CD4-positive, alpha-beta T cell treated with Interferon gamma for 1 hour (primary cell): ENCODE measurements at places on chromosomes 4 and X.

- DNase-seq: no peak
These were observed 132.2 kb downstream of the IDS start for GRCh38 chrX:149372866-149373265.

DNA sequence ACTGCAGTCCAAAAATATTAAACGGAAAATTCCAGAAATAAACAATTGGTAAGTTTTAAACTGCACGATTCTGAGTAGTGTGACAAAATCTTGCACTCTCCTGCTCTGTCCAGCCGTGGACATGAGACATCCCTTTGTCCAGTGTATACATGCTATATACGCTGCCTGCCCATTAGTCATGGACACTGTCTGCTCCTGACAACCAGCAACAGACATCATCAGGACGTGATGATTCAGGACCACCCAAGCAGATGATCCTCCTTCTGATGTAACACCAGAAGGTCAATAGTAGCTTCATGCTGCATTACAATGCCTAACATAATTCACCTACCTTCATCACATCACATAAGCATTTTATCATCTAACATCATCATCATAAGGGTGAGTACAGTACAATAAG, 36.3 kb downstream of the ATRX start:
- DNase-seq: no peak

DNA sequence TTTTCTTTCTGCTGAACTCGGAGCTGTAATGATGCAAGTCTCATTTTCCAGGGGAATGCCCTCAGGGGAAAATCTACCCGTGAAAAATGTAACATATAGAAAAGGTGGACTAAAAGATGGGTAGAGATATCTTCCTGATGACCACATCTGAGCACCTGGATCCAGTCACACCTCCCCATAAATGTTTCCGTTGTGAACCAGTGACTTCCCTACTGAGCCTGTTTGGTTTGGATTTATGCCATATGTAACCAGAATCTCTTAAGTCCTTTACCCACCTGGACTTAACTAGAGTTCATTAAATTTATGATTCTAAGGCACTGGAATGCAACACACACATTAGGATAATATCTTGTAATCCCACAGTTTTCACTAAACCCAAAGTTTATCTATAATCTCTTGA, 171.1 kb downstream of the ZNF330 start:
- no peak for DNase-seq

DNA sequence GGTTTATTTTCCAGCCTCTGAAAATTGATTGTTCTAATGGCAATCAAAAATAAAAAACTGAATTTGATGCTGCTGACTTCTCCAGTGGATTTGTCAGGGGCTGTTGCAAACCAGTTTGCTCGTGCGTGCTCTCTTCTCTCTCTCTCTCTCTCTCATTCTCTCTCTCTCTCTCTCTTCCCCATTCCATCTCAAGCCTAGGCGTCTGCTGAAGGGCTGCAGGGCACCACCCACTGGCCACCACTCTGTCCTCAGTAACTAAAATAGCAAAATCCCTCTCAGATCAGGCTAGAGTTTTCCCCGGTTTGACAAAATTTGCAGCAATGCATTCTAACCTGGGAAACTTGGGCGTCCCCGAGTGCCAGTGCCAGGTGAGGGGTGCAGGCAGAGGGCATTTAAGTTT, 19.4 kb downstream of the NKX6-1 start:
- no peak for DNase-seq

GRCh38 chrX:47556045-47556623, 4.9 kb upstream of the ARAF start:
- peak; percentile 89 for DNase-seq

DNA sequence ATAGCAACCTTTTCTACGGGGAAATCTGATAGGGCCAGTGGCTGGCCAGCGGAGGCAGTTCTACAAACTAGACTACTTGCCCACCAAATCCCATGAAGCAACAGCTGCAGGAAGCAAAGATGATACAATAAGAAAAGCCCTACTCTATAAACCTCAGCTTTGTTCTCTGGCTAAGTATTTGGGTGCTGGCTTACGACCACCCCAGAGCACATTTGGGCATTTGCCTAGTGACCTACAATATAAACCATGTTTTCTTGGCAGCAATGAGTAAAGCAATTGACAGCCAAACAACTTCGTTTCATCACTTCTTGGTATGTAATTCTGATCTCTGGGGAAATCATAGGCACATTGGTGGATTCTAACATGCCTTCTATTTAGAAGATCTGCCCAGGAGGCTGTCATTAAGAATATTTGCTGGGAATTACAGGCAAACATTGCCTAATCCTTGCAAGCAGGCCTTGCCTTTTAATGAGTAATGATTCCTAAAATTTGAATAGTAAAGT, 7.5 kb upstream of the LHFPL1 start:
- DNase-seq: no peak

- peak; percentile 23 for DNase-seq
These were observed 81.6 kb downstream of the SORBS2 start for GRCh38 chr4:185730387-185730786.

DNA sequence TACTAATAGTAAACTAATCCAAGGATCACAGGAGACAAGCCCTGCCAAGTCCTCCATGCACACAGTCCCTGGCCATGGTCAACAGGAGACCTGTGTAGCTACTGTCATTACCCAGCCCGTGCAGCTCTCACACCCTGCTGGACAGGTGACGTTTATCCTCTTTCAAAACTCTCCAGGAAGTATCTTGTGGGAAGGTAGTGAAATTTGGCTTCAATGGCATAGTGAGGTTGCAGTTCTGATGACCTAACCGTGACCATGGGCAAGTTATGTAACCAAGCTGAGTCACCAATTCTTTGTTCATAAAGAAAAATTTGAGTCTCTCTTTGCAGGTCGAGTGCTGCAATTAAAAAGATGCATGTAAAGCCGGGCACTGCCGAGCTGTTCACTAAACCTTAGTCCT, 11.3 kb upstream of the SLC2A9 start:
- peak; percentile 38 for DNase-seq

DNA sequence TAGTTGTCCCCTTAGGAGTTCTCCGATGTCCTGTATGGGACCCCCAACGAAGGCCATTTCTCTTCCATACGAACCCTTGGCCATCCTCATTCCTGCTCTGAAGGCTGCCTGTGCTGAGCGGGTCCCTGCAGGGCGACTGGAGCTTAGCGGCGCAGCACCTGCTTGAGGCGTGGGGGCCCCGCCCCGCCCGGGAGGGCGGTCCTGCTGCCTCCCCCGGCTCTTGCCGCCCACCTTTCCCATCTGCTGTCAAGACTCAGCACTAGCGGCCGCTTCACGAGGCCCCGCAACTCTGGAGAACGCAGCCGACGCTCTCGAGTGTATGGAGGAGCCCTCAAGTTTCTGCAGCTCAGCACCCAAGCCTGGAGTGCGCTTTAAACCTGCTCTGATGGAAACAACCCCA, 197.7 kb downstream of the TRIML1 start:
- DNase-seq: no peak

- DNase-seq: no peak
These were observed 86.3 kb upstream of the RAPGEF2 start for GRCh38 chr4:159016593-159017024.

- DNase-seq: no peak
These were observed 246.7 kb upstream of the DIPK2B start for GRCh38 chrX:45447331-45447730.

GRCh38 chr4:108139089-108139488, 29.6 kb downstream of the LEF1 start:
- DNase-seq: no peak

DNA sequence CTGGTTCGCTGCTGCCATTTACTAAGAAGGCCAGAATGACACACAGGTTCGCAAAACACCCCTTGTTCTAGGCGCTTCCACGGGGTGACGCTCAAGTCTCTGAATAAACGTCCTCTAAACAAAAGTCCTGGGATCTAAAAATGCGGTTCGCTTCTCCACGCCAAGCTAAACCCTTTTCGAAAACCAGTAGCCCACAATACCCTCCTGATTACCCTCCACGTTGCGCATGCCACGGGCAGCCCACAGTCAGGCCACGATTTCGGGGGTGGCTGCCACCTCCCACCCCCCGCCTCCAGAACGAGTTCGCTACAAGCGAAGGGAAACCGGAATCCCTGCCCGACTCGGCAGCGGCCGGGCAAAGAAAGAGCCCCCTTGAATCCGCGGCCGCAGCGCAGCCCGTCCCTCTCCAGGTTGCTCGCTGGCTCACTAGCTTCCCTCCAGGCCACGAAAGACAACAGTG, 423 bp downstream of the RPL39 start:
- DNase-seq: peak; percentile 34

- DNase-seq: no peak
These were observed 3.3 kb downstream of the MYL5 start for GRCh38 chr4:677431-678293.

- DNase-seq: peak; percentile 24
These were observed 16.8 kb upstream of the NAT8L start for GRCh38 chr4:2042204-2042946.

- DNase-seq: no peak
These were observed 30.5 kb upstream of the ACSL1 start for GRCh38 chr4:184856277-184856609.

GRCh38 chr4:105433421-105433820, 40.4 kb downstream of the PPA2 start:
- no peak for DNase-seq

DNA sequence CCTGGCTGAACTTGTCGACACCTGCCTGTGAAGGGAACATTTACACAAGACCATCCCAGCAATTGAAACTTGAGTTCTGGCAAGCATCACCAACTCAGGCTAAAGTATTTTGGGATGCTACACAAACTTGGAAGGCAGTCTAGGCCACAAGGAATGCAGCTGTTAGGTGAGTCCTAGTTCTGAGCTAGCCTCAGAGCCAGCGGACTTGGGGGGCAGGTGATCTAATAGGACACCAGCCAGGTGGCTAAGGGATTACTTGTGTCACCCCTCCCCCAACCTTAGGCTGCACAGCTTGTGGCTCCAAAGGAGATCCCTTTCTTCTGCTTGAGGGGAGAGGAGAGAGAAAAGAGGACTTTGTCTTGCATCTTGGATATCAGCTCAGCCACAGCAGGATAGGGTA, 62.3 kb upstream of the DKK2 start:
- no peak for DNase-seq

GRCh38 chr4:25951390-25951952, 37.5 kb downstream of the SMIM20 start:
- no peak for DNase-seq

DNA sequence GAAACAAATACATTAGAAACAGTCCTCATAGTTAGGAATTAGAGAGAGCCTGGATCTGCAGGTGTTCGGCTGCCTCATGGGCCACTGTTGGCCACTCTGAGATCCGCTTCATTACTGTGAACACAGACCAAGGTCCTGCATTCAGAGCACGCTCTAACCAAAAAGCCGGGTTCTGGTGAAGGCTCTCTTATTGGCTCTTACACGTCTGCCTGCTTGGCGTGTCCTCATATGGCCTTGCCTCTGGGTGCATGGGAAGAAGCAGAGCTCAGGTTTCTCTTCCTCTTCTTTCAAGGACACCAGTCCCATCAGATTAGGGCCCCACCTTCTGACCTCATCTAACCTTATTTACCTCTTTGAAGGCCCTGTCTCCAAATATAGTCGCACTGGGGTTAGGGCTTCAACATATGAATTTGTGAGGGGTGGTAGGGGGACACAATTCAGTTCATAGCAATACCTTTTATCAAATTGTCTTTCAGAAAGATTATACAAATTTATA, 37.1 kb upstream of the ELF2 start:
- DNase-seq: peak; percentile 71

DNA sequence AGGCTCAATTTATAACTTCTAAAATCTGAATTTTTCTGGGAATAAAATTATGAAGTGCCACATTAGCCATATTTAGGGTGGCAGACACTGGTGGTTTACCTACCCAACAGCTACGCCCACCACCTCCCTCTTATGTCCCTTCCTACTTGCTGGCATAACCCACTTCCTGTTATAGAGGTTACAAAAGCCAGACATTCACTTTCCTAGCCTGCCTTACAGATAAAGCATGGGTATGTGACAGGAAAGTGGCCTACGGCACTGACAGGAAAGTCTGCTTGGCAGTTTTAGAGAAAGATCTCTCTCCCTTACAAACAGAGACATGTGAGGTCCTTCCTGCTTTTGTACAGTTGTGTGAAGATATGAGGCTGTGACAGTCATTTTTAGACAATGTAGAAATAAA, 12.4 kb downstream of the DDX53 start:
- no peak for DNase-seq

GRCh38 chr4:152635851-152636250, 43.9 kb downstream of the TMEM154 start:
- DNase-seq: peak; percentile 20

- no peak for DNase-seq
These were observed 15.2 kb downstream of the SEPTIN11 start for GRCh38 chr4:76964769-76965168.

DNA sequence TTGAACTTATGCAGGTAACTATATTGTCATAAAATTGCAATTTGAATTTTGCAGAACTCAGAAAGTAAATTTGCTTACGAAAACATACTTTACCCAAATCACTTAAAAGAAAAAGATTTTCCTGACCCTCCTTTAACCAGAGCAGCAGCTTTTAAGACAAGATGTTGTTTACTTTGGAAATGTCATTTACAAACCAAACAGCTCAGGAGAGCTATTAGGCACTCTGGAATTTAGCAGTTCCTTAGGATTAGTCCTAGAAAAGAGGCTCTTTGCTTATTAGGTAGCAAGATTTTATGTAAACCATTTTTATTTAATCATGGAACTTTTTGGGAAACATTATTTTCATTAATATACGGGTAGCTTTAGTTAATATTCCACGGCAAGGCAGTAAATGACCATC, 765.7 kb upstream of the POU3F4 start:
- DNase-seq: no peak

- DNase-seq: no peak
These were observed 80.8 kb upstream of the CLNK start for GRCh38 chr4:10765386-10765785.

DNA sequence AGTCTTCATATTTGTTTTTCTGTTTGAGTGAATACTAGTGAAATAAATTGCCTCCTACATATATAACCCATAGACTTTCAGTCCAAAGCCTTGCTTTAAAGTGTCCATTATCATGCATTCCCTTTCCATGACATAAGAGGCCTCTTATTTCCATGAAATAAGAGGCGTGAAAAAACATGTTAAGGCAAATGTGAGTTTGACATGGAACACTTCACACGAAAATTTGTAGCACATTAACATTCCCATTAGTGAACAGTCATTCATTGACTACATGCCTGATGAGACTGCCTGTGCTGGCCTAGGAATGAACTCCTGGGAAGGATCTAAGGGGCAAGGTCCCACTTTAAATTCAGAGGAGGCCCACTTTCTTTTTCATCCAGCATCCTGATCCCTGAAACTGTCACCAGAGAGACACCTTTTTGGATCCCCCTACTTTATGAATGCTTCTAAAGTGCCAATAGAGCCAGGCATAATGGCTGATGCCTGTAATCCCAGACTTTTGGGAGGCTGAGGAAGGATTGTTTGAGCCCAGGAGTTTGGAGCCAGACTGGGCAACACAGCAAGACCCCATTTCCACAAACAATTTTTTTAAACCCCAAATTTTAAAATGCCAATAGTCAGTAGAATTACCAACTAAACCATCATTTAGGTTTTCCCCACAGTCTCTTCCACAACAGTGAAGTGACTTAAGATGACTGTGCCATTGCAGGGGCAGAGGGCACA, 6.7 kb downstream of the RTL8B start:
- no peak for DNase-seq
